ENCODE measurements at places on chromosomes 12 and 14.

DNA sequence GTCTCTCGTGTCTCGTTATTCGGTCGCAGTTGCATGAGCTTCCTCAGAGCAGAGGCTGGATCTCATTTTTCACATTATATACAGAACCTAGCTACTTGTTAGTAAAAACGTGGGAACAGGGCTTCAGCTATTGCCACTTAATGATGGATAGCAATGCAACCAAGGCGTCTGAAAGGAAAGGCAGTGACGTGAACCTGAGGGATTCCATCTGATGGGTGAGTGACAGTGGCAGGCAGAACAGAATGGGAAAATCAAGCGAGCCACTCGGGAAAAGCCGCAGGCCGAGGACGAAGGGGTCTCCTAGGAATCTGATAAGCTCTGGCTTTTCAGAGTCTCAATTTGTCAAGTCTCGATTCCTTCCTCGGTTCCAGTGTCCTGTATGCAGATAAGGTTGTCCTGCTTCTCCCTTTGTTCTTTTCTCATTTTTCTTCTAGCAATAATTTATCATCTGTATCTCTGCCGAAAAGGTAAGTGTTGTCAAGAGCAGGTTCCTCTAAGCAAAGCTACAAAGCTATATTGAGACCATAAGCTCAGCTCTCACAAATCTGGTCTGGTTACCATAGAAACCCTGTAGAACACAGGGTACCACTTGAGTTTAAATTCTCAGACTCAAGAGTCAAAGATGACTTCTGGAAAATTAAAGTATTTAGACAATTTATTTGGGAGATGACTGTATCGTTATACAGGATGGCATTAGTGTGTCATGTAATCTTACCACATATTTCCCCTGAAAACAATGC is 416.6 kb downstream of the GLT1D1 start:
- DNase-seq = no peak

DNA sequence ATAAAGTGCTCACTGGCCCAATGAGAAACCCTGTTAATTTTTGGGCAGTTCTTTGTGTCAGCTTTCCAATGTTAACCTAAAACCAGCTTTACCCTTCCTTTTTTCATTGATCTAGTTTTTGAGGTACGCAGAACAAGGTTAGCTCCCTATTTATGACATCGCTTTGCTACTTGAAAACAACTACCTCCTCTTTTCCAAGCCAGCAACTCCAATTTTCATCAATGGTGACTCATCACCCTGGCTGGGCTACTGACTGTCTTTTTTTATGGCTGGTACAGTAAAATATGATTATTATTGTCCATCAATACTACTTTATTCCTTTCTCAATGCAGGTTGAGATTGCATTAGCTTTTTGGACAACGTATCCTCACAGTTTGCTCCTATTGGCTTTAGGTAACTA is 22.5 kb upstream of the AKAP6 start:
- no peak for DNase-seq

DNA sequence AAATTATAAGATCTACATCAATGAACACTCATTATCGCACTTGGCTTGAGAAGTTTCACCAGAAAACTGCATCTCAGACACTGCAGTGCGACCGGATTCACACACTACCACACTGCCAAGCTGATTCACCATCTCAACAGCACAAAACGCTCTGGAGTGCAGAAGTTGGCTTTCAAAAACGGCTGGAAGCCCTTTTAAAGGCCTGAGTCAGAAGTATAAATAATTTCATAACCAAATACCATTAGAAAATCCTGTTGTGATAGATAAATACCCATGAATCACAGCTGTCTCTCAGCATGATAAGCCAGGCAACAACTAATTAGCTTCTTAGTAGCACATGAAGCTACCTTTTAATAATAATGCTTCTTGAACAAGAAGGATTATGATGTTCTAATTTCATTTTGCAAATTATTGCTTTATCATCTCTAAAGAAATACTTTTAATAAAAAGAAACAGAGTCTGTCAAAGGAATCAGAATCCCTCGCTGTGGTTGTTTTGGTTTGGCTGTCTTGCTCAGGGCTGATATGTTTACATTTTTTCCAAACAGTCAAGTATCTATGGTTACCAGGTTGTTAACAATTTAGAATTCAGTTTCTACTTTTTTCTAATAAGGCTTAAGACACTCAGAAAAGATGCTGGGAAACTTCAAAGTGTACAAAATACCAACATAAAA is 51.2 kb downstream of the SLC2A13 start:
- no peak for DNase-seq

GRCh38 chr14:104870368-104871144 is 5.5 kb downstream of the CEP170B start:
- DNase-seq = no peak

GRCh38 chr12:117102800-117103181 is 3.6 kb upstream of the TESC start:
- DNase-seq = no peak

GRCh38 chr12:9033265-9033887 is 44.0 kb downstream of the KLRG1 start:
- no peak for DNase-seq

- no peak for DNase-seq
Observed at GRCh38 chr12:131892711-131893604, 1.5 kb upstream of the ULK1 start.

DNA sequence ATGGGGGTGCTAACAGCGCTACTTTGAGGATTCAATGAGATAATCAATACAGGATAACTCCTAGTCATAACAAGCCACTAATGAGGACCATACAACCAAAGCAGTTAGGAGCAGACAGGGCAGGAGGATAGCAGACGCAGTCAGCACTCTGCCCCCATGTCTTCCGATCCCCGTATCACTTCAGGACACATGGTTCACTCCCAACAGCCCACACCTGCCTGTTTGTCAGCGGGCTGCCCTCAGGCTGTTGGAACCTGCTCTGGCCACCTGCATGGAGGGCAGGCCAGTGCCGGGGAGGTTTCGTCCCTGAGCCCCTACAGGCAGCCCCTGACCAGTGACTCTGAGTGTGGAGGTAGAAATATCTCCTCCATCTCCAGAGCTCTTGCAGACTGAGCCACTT is 37.1 kb upstream of the LTBP2 start:
- DNase-seq = no peak

DNA sequence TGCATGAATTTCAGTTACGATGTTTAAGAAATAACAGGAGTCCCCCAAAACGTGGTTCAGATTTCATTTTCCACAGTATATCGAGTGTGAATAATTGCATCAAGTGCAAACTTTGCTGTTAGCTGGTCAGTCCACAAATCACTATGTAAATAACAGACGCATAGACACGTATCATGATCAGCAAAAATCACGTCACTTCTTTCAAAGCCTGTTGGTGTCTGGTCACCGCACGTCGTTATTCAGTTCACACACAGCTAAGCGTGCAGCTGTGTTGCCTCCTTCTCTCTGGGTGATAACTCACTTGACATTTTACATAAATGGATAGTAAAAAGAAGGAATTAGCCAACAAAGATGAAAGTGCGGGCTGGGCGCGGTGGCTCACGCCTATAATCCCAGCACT is 126.8 kb upstream of the MED13L start:
- no peak for DNase-seq

DNA sequence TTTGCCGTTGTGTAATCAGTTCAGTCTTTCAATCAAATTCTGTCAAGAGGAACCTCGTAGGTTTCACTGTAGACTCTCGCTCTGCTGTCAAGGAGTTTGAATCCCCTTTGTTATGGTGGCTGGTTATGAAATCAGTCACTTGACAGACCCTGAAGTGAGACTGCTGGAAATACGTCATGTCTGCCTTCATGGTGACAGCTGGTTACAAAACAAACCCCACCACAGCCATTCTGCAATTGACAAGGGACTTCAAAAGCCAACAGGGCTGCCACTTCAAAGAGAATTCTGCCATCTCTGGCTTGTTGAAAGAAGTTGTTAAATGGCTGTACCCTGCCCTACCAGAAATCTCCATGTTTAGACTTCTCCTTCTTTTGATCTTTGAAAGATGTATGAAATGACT is 286.9 kb downstream of the ERC1 start:
- no peak for DNase-seq

DNA sequence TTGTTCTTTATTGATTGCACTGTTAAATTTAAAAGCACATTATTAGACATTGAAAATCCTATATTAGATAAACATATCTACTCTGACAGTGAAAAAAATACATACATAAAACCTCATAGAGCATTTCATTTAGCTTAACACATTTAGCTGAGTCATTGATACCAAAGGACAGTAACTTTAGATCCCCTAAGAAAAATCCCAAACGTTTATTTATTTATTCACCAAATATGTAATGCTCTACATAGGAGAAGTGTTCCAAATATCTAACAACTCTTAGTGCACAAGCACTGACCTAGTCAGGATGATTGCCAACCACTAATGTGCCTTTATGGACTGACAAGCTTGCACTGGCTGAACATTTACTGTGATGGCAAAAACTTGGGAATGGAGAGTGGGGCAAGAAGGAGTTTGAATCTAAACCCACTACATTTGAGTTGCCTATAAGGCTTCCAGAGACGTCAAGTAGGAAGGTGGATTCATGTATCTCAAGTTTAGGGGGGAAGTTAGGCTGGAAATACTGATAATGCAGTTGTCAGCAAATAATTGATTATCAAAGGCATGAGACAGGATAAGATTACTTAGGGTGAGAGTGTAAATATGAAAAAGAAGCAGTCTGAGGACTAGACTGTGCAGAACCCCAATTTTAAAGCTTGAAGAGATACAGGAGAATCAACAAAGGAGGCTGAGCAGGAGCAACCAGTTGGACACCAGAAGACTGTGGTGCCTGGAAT is 156.4 kb downstream of the PLCZ1 start:
- no peak for DNase-seq

- no peak for DNase-seq
Observed at GRCh38 chr12:132787877-132788276, 26.2 kb upstream of the ANKLE2 start.

- DNase-seq = no peak
Observed at GRCh38 chr12:30862486-30862885, 64.1 kb upstream of the TSPAN11 start.
